ENCODE measurements at places on chromosomes 7 and 10. TPM values are rescaled to one million over a fixed set of nuclear protein-coding genes. Genes with fewer than 3 reads are reported as not detected.

Gene LIPN
- not detected for total RNA-seq

- H3K27ac ChIP-seq = no peak overlapping the region
- H3K4me1 ChIP-seq = no peaks in the 10 kb centered on the region
- no peaks in the 10 kb centered on the region for H3K27me3 ChIP-seq
- DNase-seq = no peak
- no peak overlapping the region for H3K4me3 ChIP-seq
Measured at GRCh38 chr10:86177537-86178155, 188.9 kb downstream of the GRID1 start.

DNA sequence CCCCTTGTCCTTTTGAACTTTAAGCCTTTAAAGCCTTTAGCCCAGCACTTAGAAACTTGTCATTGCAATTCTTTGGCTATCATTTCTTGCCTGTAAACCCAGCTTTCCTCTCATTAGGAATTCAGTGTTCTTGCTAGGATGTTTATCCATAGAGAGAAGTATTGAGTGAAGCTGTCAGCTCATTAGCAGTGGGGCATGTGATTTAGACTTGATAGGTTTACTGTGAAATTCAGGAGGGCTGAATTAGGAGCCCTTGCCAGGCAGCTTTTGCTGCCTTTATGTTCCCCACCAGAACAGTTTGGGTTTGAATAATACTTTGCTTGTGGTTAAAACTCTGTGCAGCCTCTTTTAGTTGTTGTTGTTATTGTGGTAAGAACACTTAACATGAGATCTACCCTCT is 39.5 kb downstream of the LHFPL3 start:
- DNase-seq = no peak
- H3K4me1 ChIP-seq = no peaks in the 10 kb centered on the region
- no peak overlapping the region for H3K4me3 ChIP-seq
- H3K27ac ChIP-seq = no peak overlapping the region
- peaks cover 10% of the 10 kb centered on the region for H3K27me3 ChIP-seq

- H3K27ac ChIP-seq = no peak within 1 kb of the TSS
- peak; percentile 72 for DNase-seq
- H3K36me3 ChIP-seq = no peaks in the 10 kb centered on the region
- peaks cover 3% of the 10 kb centered on the region for H3K27me3 ChIP-seq
Measured at GRCh38 chr7:4681886-4682620, at the start of gene FOXK1. FOXK1 (plus strand) TSS chr7:4682295; CDS start chr7:4682309, 14 bp downstream.

GRCh38 chr10:68146133-68146532 is 36.8 kb downstream of the MYPN start:
- H3K27me3 ChIP-seq = no peaks in the 10 kb centered on the region
- H3K4me3 ChIP-seq = no peak overlapping the region
- no peak for DNase-seq

- H3K4me1 ChIP-seq = no peaks in the 10 kb centered on the region
- H3K27ac ChIP-seq = no peak overlapping the region
- H3K27me3 ChIP-seq = no peaks in the 10 kb centered on the region
Measured at GRCh38 chr10:33616956-33617355, 282.5 kb upstream of the NRP1 start.

GRCh38 chr7:6379886-6380285 is 67.9 kb downstream of the DAGLB start:
- no peak for DNase-seq
- peak overlapping the region; percentile 1 for H3K4me3 ChIP-seq
- peaks cover 56% of the 10 kb centered on the region for H3K4me1 ChIP-seq
- H3K36me3 ChIP-seq = peaks cover 3% of the 10 kb centered on the region
- H3K27ac ChIP-seq = no peak overlapping the region

- no peak overlapping the region for H3K4me3 ChIP-seq
- H3K4me1 ChIP-seq = no peaks in the 10 kb centered on the region
- no peaks in the 10 kb centered on the region for H3K36me3 ChIP-seq
- no peak for DNase-seq
Measured at GRCh38 chr10:32163071-32163761, 107.0 kb upstream of the KIF5B start.

- DNase-seq = no peak
- no peaks in the 10 kb centered on the region for H3K36me3 ChIP-seq
- H3K4me3 ChIP-seq = no peak overlapping the region
- no peaks in the 10 kb centered on the region for H3K4me1 ChIP-seq
- H3K27me3 ChIP-seq = no peaks in the 10 kb centered on the region
- H3K27ac ChIP-seq = no peak overlapping the region
Measured at GRCh38 chr7:102992509-102992937, 79.7 kb downstream of the LRRC17 start.

Gene IKZF1
- 8.5 TPM for total RNA-seq
